ENCODE measurements at places on chromosomes 6 and 20.

DNA sequence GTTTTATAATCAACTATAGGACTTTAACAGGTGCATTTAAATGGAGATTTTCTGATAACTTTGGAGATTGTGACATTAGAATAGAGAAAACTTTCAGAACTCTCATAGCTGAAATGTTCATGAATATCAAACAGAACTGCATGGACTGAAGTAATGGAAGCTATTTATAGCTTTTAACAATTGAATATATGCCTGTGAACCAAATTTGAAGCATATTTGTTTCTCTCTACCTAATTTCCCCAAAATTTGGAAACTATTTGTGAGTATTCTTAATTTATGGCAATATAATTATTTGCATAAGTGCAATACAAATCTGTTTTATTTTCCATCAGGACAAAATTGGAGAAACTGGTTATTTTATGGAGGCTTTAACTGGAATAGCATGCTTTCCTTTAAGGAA lies 96.6 kb downstream of the PLG start:
- no peak for DNase-seq

DNA sequence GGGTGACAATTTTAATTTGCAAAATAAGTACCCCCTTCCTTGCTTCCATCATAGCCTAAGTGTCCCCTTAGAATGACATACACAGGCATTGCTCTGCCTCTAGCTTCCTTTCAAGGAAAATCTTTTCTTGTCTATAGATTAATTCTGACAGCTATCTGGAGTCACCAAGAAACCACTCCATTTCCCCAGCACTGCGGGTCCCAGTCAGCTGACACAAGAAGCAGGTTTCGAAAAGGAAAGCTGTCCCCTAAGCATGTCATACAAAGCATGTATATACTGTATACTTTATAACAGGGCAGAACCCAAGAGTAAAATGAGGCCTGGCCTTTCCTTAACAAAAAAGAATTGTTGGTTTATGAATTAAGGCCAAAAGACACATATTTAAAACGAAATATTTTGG lies 273.5 kb downstream of the BTBD9 start:
- DNase-seq: no peak

GRCh38 chr6:132937466-132937906 lies 123.1 kb downstream of the RPS12 start:
- DNase-seq: peak; percentile 29

GRCh38 chr6:154277629-154278017 lies 79.0 kb downstream of the IPCEF1 start:
- no peak for DNase-seq

DNA sequence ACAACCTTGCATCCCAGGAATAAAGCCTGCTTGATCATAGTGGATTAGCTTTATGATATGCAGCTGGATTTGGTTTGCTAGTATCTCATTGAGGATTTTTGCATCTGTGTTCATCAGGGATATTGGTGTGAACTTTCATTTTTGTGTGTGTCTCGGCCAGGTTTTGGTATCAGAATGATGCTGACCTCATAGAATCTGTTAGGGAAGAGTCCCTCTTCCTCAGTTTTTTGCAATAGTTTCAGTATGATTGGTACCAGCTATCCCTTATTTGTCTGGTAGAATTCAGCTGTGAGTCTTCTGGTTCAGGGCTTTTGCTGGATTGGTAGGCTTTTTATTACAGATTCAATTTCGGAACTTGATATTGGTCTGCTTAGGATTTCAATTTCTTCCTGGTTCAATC lies 132.5 kb downstream of the ZFAND3 start:
- DNase-seq: no peak

- no peak for DNase-seq
Observed at GRCh38 chr6:77383026-77383425, 80.3 kb downstream of the HTR1B start.

- DNase-seq: no peak
Observed at GRCh38 chr20:51930775-51931174, 128.5 kb upstream of the SALL4 start.

- DNase-seq: peak; percentile 17
Observed at GRCh38 chr6:4805553-4806336, 29.5 kb downstream of the CDYL start.

GRCh38 chr6:112910256-112910655 lies 563.1 kb downstream of the RFPL4B start:
- DNase-seq: no peak

DNA sequence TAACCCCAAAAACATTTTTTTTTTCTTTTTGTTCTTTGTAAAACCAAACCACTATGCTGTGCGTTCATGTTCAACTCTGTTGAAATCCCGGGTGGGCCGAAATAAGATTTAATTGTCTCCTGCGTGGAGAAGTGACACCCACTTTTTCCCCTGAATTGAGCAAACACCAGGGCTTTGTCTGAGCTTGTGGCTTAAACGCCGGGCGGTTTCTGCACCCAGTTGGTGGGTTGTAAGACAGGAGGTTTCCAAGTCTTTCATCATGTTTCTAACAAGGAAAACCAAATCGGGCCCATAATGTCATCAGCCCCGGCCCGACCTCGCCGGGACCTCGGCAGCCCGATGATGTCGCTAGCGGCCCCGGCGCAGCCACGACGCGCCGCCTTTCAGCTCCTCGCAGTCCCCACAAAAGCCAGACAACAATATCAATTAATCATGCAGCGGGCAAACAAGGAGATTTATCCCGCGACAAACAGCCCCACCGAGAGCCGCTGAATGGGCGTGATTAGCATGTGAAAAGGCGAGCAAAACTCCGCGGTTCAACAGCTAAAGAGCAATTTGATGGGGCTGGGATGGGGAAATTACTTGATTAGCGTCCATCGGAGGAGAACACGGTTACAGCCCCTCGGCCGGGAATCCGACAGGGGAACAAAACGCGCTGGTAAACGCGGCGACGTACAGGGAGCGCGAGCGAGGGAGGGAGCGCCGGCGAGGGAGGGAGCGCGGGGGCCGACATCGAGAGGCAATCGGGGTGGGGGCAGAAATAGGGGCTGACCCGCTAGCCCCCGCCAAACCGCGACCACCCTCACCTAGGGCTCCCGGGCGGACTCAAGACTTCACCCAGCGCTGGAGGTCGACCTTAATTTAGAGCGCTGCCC lies 5.3 kb downstream of the LINC00237 start:
- peak; percentile 11 for DNase-seq

Data from progenitor cell of endocrine pancreas (in vitro differentiated cells).